RWPE2 (cell line): ENCODE measurements at places on chromosomes 4 and X.

DNA sequence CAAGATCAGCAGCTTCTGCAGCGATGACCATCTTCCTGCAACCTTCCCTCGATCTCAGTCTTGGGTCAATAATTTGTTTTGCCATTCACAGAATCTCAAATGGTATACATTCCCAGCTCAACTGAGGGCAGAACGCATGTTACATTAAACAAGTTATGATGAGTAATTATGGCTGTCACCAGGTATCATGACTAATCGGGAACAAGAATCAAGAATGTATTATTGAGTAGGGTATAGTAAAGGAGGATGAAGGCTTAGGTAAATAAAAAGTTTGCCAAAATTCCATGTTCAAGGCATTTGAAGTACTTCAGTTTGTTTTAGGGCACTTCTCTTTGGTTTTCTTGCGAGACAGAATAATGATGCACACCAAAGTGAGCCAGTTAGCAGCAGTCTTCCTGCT lies 194.1 kb downstream of the SH2D1A start:
- no peak for DNase-seq
- no peaks in the 10 kb centered on the region for H3K36me3 ChIP-seq

DNA sequence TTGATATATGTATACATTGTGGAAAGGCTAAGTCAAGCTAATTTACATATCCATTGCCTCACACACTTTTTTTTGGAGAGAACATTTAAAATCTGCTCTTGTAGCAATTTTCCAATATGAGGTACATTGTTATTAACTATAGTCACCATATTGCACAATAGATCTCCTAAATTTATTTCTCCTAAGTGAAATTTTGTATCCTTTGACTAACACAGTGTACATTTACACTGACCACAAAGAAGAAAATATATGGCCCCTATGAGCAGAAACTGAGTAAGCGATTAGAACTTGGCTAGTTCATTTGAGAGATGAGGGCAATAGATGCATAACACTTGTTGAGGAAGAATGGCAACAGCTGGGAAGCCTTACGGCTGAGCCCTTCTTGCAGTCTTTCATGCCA lies 20.3 kb upstream of the GUCY1B1 start:
- no peaks in the 10 kb centered on the region for H3K27me3 ChIP-seq
- no peaks in the 10 kb centered on the region for H3K36me3 ChIP-seq
- DNase-seq = no peak
- no peak overlapping the region for H3K27ac ChIP-seq
- H3K4me3 ChIP-seq = no peak overlapping the region

DNA sequence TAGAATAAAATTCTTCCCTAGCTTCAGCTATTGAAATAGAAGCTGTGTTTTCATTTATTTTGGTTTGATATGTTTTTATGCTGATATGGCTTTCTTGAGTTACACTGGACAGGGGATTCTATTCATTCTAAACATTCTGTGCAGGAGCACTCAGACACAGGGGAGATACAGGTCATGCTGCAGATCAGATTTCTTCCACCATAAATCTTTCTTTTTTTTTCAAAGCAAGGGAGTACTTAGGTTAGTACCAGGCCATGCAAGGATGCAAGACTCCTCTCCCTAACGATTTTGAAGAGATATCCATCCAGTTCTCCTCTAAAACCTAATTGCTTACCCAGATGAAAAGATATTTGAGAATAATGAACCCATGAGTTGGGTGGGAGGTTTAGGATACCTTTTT lies 21.4 kb downstream of the ETDC start:
- H3K27me3 ChIP-seq = no peaks in the 10 kb centered on the region
- DNase-seq = no peak
- H3K36me3 ChIP-seq = no peaks in the 10 kb centered on the region
- H3K27ac ChIP-seq = no peak overlapping the region
- no peak overlapping the region for H3K4me3 ChIP-seq

- H3K4me1 ChIP-seq = peaks cover 4% of the 10 kb centered on the region
- H3K36me3 ChIP-seq = no peaks in the 10 kb centered on the region
- H3K4me3 ChIP-seq = no peak overlapping the region
- no peak overlapping the region for H3K27ac ChIP-seq
- no peaks in the 10 kb centered on the region for H3K27me3 ChIP-seq
Measured at GRCh38 chr4:138107023-138107422, 135.1 kb downstream of the SLC7A11 start.

DNA sequence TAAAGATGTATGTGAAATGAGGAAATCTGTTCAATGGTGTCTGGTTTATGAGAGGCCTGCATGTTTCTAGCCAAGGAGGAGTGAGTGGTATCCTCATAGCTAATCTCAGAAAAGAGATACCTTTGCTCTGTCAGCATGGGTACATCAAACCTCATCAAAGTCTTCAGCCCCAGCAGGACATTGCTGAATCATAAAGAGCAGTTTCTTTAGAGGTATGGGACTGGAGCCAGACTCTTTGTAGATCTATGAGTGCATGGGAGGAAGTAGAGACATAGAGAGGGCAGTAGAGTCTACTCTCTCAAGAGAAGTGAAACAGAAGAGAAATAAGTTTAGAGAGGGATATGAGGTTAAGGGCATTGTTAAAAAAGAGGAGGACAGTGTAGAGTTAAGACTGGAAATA lies 1950.9 kb downstream of the ARAP2 start:
- no peaks in the 10 kb centered on the region for H3K4me1 ChIP-seq
- DNase-seq = no peak
- H3K27ac ChIP-seq = no peak overlapping the region
- no peaks in the 10 kb centered on the region for H3K27me3 ChIP-seq
- no peaks in the 10 kb centered on the region for H3K36me3 ChIP-seq
- no peak overlapping the region for H3K4me3 ChIP-seq

DNA sequence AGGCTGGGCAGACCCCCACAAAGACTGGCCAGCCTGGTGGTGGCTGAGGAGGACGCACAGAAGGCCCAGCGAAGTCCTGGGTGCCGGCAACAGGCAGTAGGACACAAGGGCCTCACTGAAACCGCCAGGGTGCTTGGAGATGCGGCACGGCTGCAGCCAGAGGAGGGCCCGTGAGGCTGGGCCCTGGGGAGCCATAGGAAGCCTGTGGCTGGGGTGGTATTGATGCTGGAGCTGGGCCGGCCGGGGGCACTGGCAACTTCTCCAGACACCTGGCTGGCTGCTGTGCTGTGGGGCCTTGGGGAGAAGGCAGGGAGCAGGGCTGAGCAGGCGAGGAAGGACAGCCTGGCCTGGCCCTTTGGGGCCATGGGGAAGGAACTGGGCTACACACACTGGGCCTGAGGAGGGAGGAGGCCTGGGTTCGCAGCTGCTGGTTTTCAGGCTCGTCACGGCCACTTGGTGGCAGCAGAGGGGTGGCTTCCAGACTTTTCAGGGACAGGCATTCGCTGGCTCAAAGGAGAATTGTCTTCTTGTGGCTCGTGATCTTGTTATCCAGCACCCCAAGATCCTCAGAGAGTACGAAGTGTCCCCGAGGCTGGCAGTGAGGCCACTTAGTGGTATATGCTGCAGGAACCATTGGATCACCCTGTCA lies 37.2 kb downstream of the ATP2B3 start:
- H3K27ac ChIP-seq = no peak overlapping the region
- no peaks in the 10 kb centered on the region for H3K27me3 ChIP-seq
- H3K4me3 ChIP-seq = no peak overlapping the region

GRCh38 chr4:25904748-25905082 lies 9.3 kb upstream of the SMIM20 start:
- H3K27ac ChIP-seq = no peak overlapping the region
- H3K36me3 ChIP-seq = no peaks in the 10 kb centered on the region
- H3K27me3 ChIP-seq = no peaks in the 10 kb centered on the region
- peaks cover 7% of the 10 kb centered on the region for H3K4me1 ChIP-seq

DNA sequence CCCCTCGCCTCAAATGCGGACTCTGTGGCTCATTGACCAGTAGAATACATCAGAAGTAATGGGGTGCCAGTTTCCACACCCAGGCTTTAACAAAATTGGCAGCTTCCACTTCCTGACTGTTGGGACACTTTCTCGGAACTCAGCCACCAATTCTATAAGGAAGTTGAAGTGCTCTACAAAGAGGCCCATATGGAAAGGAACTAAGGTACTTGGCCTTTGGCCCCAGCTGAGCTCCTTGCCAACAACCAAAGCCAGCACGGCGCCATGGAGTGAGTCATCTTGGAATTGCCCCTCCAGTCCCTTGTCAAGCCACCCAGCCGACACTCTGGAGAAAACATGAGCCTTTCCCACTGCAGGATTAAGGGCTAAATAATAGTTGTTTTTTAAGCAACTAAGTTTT lies 262.2 kb upstream of the INTU start:
- H3K4me1 ChIP-seq = no peaks in the 10 kb centered on the region
- H3K27ac ChIP-seq = no peak overlapping the region
- no peak overlapping the region for H3K4me3 ChIP-seq
- no peaks in the 10 kb centered on the region for H3K36me3 ChIP-seq
- no peaks in the 10 kb centered on the region for H3K27me3 ChIP-seq

- no peak for DNase-seq
- H3K4me3 ChIP-seq = no peak overlapping the region
- no peaks in the 10 kb centered on the region for H3K27me3 ChIP-seq
- H3K36me3 ChIP-seq = no peaks in the 10 kb centered on the region
Measured at GRCh38 chr4:2179717-2180116, 62.2 kb downstream of the HAUS3 start.

DNA sequence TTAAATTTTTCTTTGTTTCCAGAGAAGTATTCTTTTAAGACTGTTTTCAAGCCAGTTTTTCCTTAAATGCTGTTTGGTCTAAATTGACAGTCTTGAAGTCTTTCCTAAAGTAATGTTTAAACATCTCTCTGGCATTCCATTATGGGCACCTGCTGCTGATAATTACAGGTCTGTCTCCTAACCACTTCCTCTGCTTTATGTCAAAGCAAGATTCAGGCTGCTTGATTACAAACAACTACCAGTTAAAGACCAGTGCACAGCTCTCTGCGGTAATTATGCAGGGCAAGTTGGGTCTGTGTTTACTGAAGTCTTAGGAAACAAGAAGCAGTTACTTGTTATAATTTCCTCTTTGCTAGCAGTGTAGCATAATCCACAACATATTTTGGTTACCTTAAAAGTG lies 17.6 kb downstream of the UNC5C start:
- no peak for DNase-seq
- H3K4me3 ChIP-seq = no peak overlapping the region
- H3K36me3 ChIP-seq = no peaks in the 10 kb centered on the region
